ENCODE measurements at places on chromosomes 2 and 18.

DNA sequence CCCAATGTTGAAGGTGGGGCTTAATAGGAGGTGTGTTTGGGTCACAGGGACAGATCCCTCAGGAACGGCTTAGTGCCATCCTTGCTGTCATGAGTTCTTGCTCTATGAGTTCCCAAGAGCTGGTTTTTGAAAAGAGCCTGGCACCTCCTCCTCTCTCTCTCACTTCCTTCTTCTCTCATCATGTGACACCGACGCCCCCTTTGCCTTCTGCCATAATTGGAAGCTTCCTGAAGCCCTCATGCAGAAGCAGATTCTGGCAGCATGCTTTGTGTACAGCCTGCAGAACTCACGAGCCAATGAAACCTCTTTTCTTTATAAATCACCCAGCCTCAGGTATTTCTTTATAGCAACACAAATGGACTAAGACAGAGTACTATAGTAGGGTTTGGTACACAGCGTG lies 100.4 kb upstream of the SH3BP4 start:
- no peak overlapping the region for H3K27ac ChIP-seq
- no peak overlapping the region for H3K4me3 ChIP-seq
- no peak for DNase-seq
- H3K27me3 ChIP-seq, result no peaks in the 10 kb centered on the region

GRCh38 chr2:77521931-77522470 lies at the start of gene LRRTM4:
LRRTM4 (minus strand) TSS chr2:77522376.
- H3K36me3 ChIP-seq, result no peaks in the 10 kb centered on the region
- H3K4me1 ChIP-seq, result no peaks in the 10 kb centered on the region
- no peaks in the 10 kb centered on the region for H3K27me3 ChIP-seq
- H3K27ac ChIP-seq, result no peak within 1 kb of the TSS

- DNase-seq, result no peak
- no peak overlapping the region for H3K4me3 ChIP-seq
- H3K4me1 ChIP-seq, result peaks cover 4% of the 10 kb centered on the region
- no peak overlapping the region for H3K27ac ChIP-seq
Observed at GRCh38 chr2:60354713-60355112, 198.7 kb downstream of the BCL11A start.

- H3K4me3 ChIP-seq, result no peak overlapping the region
- no peak for DNase-seq
- H3K27ac ChIP-seq, result no peak overlapping the region
- no peaks in the 10 kb centered on the region for H3K4me1 ChIP-seq
- no peaks in the 10 kb centered on the region for H3K27me3 ChIP-seq
Observed at GRCh38 chr2:14304326-14304725, 328.2 kb upstream of the LRATD1 start.

DNA sequence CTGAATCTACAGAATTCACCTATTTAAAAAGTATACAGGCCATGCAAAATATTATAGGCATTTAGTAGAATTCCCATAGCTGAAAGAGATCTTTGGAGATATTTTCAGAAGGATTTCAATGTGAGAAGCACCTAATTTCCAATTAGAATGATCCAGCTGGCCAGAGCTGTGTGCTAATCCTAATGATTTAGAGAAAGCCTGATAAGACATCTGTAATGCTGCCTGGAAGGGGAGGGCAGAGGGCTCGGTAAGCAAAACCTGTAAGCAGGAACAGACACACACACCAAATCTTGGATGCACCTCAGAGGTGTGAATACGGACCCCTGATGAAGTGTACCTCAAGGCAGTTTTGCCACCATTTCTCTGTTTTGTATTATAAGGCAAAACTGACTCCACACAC lies 14.0 kb downstream of the SERTAD2 start:
- no peak for DNase-seq
- no peaks in the 10 kb centered on the region for H3K27me3 ChIP-seq
- H3K36me3 ChIP-seq, result no peaks in the 10 kb centered on the region

DNA sequence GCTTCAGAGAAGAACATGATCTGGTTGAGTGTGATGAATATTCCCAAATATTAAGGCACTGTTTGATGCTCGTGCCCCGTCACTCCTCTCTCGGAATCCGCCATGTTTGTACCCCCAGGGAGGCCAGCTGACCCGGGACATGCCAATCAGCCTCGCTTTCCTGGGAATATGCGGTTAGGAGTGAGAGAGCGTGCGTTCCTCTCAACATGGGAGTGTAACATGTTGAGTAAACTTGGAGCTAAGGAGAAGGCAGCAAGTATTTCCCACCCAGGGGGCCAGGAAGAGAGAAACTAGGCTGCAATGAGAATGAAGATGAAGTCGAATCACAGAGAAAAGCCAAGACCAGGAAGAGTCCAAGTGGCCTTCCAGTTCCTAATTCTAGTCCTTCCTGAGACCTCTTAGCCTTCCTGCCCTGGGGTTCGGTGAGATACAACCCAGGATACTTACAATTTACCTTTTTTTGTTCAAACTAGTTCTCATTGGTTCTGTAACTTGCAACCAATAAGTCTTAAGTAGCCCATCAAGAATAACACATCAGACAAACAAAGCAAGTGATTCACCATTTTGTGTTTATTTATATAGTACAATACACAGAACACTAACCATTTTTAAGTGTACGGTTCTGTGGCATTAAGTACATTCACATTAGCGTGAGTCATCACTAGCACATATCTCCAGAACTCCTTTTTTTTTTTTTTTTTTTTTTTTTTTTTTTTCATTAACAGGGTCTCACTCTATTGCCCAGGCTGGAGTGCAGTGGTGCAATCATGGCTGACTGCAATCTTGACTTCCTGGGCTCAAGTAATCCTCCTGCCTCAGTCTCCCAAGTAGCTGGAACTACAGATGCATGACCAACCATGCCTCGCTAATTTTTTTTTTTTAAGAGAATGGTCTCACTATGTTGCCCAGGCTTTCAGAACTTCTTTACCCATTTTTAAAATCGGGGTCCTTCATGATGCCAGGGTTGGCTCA lies 36.4 kb upstream of the SLC1A4 start:
- DNase-seq, result no peak
- H3K27ac ChIP-seq, result no peak overlapping the region
- no peaks in the 10 kb centered on the region for H3K36me3 ChIP-seq
- no peaks in the 10 kb centered on the region for H3K27me3 ChIP-seq
- no peaks in the 10 kb centered on the region for H3K4me1 ChIP-seq

DNA sequence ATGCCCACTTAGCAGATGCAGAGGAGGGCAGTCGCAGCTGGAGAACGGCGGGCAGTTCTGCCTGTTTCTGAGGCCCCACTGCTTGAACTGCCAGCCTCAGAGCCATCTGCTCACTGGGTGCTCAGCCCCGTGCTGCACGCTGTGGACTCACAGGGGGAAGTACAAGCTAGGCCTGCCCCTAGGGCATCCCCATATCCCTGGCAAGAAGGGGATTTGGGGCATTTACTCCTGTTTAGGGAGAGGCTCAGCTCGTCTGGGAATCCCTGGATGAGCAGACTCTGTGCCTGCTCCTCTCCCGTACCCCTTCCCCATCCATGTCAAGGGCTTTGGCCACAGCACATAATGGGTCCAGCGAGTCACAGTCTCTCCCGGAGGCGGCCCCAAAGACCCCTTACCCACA lies 169.8 kb upstream of the PKDCC start:
- peak overlapping the region; percentile 63 for H3K27ac ChIP-seq
- peaks cover 22% of the 10 kb centered on the region for H3K4me1 ChIP-seq
- H3K36me3 ChIP-seq, result no peaks in the 10 kb centered on the region
- no peak for DNase-seq

DNA sequence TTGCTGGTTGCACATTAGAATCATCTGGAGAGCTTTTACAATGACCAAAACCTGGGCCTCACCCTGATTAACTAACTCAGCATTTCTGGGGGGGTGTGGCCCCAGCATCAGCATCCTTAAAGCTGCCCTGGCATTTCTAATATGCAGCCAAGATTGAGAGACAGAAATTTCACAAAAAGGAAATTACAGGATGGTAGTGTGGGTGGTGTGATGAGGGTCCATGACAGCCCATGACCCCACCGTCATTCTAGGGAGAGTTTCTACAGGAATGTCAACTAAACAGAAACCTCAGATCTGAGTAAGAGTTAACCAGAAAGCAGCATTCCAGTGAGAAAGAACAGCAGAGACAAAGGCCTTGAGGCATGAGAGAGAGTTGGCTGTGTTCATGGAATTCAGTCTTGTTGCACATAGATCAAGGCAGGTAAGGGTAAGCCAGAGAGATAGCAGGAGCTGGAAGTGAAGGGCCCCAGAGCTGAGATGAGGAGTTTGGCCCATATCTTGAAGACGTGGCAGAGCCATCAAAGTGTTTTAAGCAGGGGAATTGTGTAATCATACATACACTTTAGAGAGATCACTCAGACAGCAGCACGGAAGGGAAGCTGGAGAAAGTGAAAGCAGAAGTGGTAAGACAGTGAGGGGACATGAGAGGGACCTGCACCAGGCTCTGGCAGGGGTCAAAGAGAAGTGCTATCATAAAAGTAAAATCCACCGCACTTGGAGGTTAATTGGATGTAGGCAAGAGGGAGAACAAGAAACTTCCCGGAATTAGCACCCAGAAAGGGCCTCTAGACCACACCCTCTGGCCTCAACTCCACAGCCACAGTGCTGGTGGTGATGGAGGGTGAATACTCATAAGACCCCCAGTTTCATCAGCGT lies 7.8 kb upstream of the TRABD2A start:
- no peak overlapping the region for H3K4me3 ChIP-seq
- H3K27me3 ChIP-seq, result no peaks in the 10 kb centered on the region
- no peak overlapping the region for H3K27ac ChIP-seq
- H3K36me3 ChIP-seq, result no peaks in the 10 kb centered on the region
- peaks cover 5% of the 10 kb centered on the region for H3K4me1 ChIP-seq

DNA sequence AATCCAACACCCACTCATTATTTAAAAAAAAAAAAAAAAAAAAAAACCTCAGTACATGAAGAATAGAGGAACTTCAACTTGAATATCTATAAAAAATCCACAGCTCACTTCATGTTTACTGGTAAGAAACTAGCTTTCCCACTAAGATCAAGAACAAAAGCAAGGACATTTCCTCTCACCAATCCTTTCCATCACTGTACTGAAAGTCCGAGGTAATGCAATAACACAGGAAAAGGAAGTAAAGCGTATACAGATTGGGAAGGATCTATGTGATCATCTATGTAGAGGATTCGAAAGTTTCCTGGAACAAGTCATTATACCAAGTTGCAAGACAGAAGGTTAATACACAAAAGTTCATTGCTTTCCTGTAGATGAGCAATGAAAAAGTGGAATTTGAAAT lies 63.2 kb downstream of the ROCK2 start:
- H3K4me1 ChIP-seq, result no peaks in the 10 kb centered on the region
- no peak overlapping the region for H3K4me3 ChIP-seq
- no peak for DNase-seq

DNA sequence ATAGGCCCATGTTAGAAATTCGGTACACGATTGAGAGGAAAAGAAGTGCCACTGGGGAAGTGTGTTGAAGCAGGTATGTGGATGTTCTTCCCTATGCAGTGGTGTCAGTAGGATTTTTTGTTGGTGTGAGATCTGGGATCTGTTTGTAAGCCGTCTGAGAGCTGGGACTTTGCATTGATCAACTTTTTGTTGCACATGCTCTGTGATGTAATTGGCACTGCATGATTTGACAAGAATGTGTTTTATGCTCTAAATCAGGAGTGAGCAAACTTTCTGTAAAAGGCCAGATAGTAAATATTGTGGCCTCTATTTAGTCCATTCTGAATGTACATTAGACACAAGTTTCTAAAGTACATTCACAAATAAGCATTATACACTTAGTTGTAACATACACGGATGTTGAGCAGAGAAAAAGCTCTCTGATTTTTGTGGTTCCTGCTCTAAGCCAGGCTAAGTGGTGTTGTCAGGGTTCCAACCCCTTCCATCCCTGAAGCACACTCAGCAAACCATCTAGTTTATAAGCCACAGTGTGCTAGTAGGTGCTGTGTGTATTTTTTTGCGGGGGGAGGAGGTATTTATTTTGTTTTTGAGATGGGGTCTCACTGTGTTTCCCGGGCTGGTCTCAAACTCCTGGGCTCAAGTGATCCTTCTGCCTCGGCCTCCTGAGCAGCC lies 235.6 kb downstream of the NEDD4L start:
- no peak overlapping the region for H3K4me3 ChIP-seq
- peak overlapping the region; percentile 19 for H3K27ac ChIP-seq
- H3K36me3 ChIP-seq, result no peaks in the 10 kb centered on the region

DNA sequence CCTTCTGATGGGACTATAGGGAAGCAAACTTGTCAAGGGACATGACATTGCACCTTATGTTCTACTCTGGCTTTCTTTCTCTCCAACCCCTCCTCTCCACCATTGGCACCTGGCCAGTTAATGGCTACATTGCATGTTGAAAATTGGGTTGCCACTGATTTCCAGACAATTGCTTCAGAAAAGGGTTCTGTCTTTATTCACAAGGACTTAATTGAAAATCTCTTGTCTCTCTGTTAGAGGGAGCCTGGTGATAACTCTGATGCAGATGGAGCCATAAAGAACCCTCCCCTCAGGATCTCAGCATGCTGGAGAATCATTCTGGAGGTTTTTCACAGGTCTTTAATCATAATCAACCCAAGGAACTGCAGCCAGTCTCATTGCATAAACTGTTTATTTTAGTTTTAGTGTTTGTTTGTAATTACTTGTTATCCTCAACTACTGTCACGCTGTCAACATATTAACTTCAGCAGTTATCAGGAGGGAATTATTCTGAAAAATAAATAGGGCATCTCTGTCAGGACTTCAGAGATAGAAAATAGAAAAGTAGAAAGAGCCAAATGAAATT lies 316.8 kb downstream of the RIT2 start:
- no peak overlapping the region for H3K4me3 ChIP-seq
- H3K27ac ChIP-seq, result no peak overlapping the region
- H3K27me3 ChIP-seq, result no peaks in the 10 kb centered on the region

DNA sequence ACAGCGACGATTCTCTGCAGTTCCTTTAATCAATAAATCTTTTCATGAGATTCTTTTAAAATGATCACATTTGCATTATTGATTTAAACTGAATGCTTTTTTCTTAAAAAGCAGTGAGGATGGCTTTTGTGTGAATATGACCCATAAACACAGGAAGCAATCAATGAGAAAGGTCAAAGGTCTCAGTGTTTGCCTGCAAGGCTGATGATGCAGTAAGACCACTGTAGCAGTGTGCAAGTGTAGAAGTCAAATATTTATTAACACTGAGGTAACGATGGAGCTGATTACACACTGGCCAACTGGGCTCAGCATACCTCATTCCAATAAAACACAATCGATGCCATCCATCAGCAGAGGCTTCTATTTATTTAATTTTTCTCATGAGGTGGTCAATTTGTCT lies 633.5 kb downstream of the DCDC2C start:
- no peak overlapping the region for H3K27ac ChIP-seq
- no peaks in the 10 kb centered on the region for H3K27me3 ChIP-seq
- no peak overlapping the region for H3K4me3 ChIP-seq
- no peaks in the 10 kb centered on the region for H3K36me3 ChIP-seq
- DNase-seq, result no peak
- no peaks in the 10 kb centered on the region for H3K4me1 ChIP-seq
